Body of pancreas (tissue), 4 donors: ENCODE measurements at places on chromosomes 3 and 15.

DNA sequence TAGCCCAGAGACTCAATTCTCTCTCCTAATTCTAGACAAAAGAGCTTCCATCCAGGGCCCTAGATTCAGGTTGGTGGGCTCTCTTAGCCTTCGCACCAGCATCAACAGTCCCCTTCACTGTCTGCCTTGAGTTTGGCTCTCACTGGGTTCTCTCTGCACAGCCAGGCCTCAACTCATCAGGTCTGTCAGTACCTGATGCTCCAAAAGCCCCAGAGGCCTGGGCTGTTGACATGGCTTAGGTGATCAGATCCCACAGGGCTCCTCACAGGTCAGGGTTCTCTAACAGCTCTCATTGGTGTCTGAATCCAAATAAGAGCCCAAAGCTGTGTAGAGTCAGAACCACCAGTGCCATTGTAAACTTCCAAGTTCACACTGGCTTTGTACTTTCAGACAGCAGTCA is 206.6 kb upstream of the PPP2R3A start:
- DNase-seq, result no peak
- no peaks in the 10 kb centered on the region for H3K4me1 ChIP-seq
- H3K4me3 ChIP-seq, result no peak overlapping the region
- H3K27me3 ChIP-seq, result no peaks in the 10 kb centered on the region

DNA sequence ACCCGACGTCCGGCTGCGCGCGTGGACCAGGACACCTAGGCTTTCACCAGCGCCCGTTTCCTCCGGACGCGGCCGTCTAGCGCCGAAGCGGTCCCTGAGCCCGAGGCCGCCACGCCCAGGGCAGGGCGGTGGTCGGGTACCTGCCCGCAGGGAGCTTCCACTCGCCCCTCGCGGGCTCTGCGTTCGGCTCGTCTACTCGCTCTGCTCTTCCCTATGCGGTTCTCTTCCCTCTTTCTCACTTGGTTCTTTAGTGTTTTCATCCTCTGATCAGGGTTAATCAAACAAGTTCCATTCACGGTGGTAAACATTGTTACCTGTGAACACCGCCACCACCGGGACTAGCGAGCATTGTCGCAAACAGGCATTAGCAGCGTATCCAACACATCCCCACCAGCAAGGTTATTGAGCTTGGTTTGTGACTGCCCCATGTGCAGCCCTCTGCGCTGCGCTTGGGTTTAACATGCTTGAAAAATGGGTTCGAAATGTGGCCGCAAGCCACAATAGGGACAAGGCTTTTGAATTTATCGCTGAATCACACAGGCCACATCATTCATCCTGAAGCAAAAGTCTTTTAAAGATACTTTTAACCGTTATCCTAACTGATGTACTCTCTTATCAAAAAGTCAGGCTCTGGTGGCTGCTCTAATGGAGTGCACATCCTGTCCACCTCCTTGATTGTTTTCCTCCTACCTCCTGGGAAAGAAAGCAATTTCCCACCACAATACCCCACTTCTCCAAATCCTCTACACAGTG is 843 bp upstream of the CD47 start:
- no peaks in the 10 kb centered on the region for H3K36me3 ChIP-seq
- peak overlapping the region; percentile 92 for H3K27ac ChIP-seq
- no peaks in the 10 kb centered on the region for H3K27me3 ChIP-seq
- H3K4me1 ChIP-seq, result peaks cover 3% of the 10 kb centered on the region
- peak overlapping the region; percentile 50 for H3K4me3 ChIP-seq

DNA sequence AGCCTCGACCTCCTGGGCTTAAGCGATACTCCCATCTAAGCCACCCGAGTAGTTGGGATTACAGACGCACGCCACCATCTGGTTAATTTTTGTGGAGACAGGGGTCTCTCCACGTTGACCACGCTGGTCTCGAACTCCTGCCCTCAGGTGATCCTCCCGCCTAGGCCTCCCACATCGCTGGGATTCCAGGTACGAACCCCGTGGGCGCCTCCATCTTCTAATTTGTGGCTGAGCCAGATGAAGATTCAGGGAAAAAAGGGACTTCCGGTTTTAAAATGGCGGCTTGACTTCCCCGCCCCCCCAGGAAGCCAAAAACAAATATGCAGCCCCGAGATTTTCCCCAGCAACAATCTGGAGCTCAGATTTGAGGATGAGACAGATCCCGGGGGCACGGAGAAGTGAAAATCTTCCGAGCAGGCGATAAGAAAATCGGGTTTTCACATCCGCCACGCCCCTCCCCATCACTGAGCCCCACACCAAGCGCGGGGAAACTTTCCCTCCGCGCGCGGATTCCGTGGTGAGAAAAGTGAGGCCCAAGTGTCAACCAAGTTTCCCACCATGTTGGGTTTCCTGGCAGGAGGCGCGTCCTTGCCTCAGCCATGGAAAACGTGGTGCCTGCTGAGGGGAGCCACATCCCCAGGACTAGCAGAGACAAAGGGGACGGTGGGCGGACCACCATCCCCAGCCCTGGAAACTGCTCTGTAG is 15.4 kb downstream of the CHST14 start:
- H3K27me3 ChIP-seq, result no peaks in the 10 kb centered on the region
- no peak overlapping the region for H3K4me3 ChIP-seq
- DNase-seq, result no peak
- H3K27ac ChIP-seq, result no peak overlapping the region
- no peaks in the 10 kb centered on the region for H3K36me3 ChIP-seq

GRCh38 chr3:38149708-38150107 is 11.2 kb downstream of the MYD88 start:
- DNase-seq, result no peak
- H3K4me1 ChIP-seq, result no peaks in the 10 kb centered on the region
- H3K36me3 ChIP-seq, result no peaks in the 10 kb centered on the region
- H3K27me3 ChIP-seq, result no peaks in the 10 kb centered on the region
- H3K27ac ChIP-seq, result no peak overlapping the region
- H3K4me3 ChIP-seq, result no peak overlapping the region

DNA sequence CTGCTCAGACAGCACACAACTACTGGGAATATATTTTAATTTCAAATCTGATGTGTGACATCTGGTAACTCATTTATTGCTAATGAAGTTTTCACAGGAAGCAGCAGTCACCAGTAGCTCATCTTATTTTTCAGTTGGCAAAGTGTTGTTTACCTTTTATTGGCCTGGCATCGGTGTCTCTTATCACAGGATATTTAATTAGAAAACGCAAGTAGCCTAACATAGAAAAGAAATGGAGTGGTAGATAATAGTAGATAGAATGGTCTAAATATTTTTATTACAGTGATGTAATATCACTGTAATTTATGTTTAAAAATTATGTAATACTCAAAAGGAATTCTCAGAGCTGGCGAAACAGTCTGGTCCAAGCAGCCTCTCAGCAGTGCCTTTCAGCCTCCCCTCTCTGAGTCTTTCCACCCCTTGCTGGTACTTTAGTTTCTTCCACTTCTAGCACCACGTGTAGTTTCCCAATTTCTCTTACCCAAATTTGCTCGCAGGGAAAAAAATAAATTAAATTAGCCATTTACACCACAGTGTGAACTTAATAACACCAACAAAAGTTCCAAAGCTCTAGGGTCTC is 31.9 kb downstream of the AGTR1 start:
- H3K27ac ChIP-seq, result peak overlapping the region; percentile 72
- H3K4me3 ChIP-seq, result no peak overlapping the region
- no peak for DNase-seq

GRCh38 chr3:50382722-50383121 is 23.4 kb upstream of the TMEM115 start:
- no peak overlapping the region for H3K4me3 ChIP-seq
- H3K27me3 ChIP-seq, result no peaks in the 10 kb centered on the region
- no peaks in the 10 kb centered on the region for H3K36me3 ChIP-seq
- no peak for DNase-seq
- H3K4me1 ChIP-seq, result no peaks in the 10 kb centered on the region

GRCh38 chr3:181711325-181712135 is at the start of gene SOX2:
TSS of gene SOX2 (plus strand) at chr3:181711925. CDS start at chr3:181712361, 436 bp downstream.
- H3K36me3 ChIP-seq, result no peaks in the 10 kb centered on the region
- peaks cover 34% of the 10 kb centered on the region for H3K4me1 ChIP-seq
- H3K27ac ChIP-seq, result no peak within 1 kb of the TSS
- no peaks in the 10 kb centered on the region for H3K27me3 ChIP-seq
- H3K4me3 ChIP-seq, result no peak within 1 kb of the TSS

DNA sequence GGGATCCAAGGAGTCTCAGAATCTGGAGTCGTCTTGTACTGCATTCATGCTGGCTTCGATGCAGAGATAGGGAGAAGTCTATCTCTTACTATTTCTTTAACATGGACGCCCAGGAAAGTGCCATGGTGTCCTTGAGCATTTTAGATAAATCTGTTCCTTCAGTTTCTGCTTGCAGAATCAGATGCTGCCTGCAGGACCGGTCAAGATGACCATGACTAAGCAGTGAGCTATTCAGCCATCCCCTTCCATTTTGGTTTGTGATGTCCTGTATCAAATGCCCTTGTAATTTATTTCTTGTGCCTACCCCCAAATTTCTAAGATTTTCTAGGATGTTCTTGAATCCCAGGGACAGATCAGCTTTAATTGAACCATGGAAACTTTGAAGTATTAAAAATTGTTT is 139.4 kb upstream of the TP63 start:
- no peak overlapping the region for H3K4me3 ChIP-seq
- no peaks in the 10 kb centered on the region for H3K4me1 ChIP-seq
- H3K27ac ChIP-seq, result no peak overlapping the region
- DNase-seq, result no peak
- no peaks in the 10 kb centered on the region for H3K36me3 ChIP-seq

DNA sequence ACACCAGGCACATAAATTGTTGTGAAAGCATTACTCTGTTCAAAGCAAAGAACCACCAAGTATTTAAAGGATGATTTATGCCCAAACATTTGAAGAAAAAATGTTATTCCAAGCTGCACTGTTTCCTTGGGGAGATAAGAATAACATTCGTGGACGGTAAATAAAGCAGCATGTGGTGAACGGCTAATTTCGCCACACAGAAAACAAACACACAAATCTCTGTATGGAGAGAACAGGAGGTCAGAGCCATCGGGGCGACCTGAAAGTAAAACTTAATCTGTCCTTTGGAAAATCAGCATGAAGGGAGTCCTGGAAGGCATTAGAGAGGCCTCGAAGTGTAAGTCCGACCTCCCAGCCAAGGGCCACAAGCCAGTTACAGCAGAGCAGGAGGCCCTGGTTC is 27.1 kb upstream of the GABRG3 start:
- no peaks in the 10 kb centered on the region for H3K36me3 ChIP-seq
- no peaks in the 10 kb centered on the region for H3K4me1 ChIP-seq
- H3K27ac ChIP-seq, result no peak overlapping the region
- no peak overlapping the region for H3K4me3 ChIP-seq
- H3K27me3 ChIP-seq, result no peaks in the 10 kb centered on the region

- H3K27me3 ChIP-seq, result no peaks in the 10 kb centered on the region
- no peaks in the 10 kb centered on the region for H3K36me3 ChIP-seq
- DNase-seq, result no peak
- H3K4me3 ChIP-seq, result no peak overlapping the region
Observed at GRCh38 chr3:185714085-185714484, 110.8 kb downstream of the IGF2BP2 start.

- no peaks in the 10 kb centered on the region for H3K36me3 ChIP-seq
- H3K4me1 ChIP-seq, result peaks cover 12% of the 10 kb centered on the region
- H3K27me3 ChIP-seq, result no peaks in the 10 kb centered on the region
- no peak for DNase-seq
- no peak overlapping the region for H3K4me3 ChIP-seq
- no peak overlapping the region for H3K27ac ChIP-seq
Observed at GRCh38 chr15:66065325-66065724, 188.2 kb downstream of the MEGF11 start.

GRCh38 chr15:57969355-57969754 is 96.2 kb downstream of the ALDH1A2 start:
- no peak overlapping the region for H3K4me3 ChIP-seq
- no peaks in the 10 kb centered on the region for H3K36me3 ChIP-seq
- no peaks in the 10 kb centered on the region for H3K27me3 ChIP-seq
- no peak overlapping the region for H3K27ac ChIP-seq
- no peak for DNase-seq

GRCh38 chr15:71146580-71146982 is 31.3 kb downstream of the THSD4 start:
- peak overlapping the region; percentile 64 for H3K27ac ChIP-seq
- peaks cover 69% of the 10 kb centered on the region for H3K4me1 ChIP-seq
- H3K36me3 ChIP-seq, result no peaks in the 10 kb centered on the region
- DNase-seq, result peak; percentile 87

GRCh38 chr15:54990793-54991192 is 205.9 kb downstream of the RSL24D1 start:
- H3K36me3 ChIP-seq, result no peaks in the 10 kb centered on the region
- no peaks in the 10 kb centered on the region for H3K27me3 ChIP-seq
- no peaks in the 10 kb centered on the region for H3K4me1 ChIP-seq
- no peak overlapping the region for H3K4me3 ChIP-seq

- no peak for DNase-seq
- no peak overlapping the region for H3K27ac ChIP-seq
- H3K4me3 ChIP-seq, result no peak overlapping the region
- no peaks in the 10 kb centered on the region for H3K27me3 ChIP-seq
- H3K4me1 ChIP-seq, result no peaks in the 10 kb centered on the region
Observed at GRCh38 chr3:155497930-155498647, 204.6 kb upstream of the STRIT1 start.

DNA sequence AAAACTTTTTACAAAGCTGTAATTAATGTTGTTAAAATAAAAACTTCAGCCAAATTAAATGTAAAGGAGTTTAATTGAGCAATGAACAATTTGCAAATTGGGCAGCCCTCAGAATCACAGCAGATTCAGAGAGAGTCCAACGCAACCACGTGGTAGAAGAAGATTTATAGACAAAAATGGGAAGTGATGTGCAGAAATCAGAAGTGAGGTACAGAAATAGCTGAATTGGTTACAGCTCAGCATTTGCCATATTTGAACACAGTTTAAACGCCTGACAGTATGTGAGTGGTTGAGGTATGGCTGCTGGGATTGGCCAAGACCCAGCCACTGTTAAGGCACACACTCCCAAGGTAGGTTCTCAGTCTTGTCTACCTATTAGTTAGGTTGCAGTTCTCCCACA is 14.4 kb upstream of the PLA2G4D start:
- DNase-seq, result no peak
- no peaks in the 10 kb centered on the region for H3K36me3 ChIP-seq
- no peak overlapping the region for H3K27ac ChIP-seq
- H3K27me3 ChIP-seq, result no peaks in the 10 kb centered on the region
- no peak overlapping the region for H3K4me3 ChIP-seq

DNA sequence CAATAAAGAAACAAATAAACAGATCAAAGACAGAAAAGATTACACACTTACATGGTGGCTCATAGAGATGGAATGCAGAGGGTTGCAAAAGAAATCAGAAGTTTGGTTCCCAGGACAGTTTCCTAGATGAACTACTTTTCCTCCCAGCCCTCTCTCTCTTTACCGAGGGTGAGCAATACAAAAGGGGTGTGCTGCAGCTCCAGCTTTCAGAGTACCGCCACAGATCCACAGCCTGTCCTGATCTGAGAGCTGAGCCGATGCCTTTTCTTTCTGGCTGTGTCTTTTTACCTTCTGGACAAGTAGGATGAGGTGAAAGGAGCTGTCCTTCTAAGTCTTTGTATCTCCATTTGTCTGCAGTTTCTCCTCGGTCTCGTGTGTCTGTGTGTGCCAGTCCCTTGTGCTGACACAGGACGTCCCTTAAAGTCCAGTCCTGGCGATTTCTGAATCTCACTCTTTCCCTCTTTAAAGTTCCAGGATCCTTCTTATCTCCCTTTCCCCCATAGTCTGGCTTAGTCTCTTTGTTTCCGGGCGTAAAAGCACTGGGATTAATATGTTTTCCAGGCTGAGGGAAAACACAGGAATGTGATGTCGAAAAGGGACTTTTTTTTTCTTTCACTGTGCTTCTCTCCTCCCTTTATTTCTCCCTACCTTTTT is 540 bp downstream of the CCDC80 start:
- H3K27me3 ChIP-seq, result no peaks in the 10 kb centered on the region
- H3K36me3 ChIP-seq, result no peaks in the 10 kb centered on the region
- H3K27ac ChIP-seq, result peak overlapping the region; percentile 52
- peaks cover 13% of the 10 kb centered on the region for H3K4me1 ChIP-seq
